ENCODE measurements at places on chromosomes 12 and 14.

DNA sequence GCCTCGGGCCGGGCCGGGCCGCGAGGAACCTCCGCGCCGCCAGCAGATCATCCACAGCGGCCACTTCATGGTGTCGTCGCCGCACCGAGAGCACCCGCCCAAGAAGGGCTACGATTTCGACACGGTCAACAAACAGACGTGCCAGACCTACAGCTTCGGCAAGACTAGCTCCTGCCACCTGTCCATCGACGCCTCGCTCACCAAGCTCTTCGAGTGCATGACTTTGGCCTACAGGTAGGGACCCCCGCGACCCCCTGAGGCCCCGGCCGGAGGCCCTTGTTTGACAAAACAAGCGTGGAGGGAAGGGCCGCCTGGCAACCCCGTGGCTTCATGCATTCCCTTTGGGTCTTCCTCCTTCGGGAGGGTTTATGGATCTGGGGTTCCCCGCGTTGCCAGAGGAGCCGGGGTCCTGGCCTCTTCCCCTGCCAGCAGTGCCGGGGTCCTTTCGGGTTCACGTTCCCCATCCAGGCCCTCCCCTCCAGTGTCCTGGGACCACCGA lies 526 bp downstream of the MLXIP start:
- no peak for DNase-seq

- DNase-seq, result no peak
Measured at GRCh38 chr14:64935508-64935907, 7.0 kb downstream of the GPX2 start.

GRCh38 chr12:111057701-111058425 lies 137.5 kb upstream of the MYL2 start:
- DNase-seq, result no peak

GRCh38 chr14:51792809-51793208 lies 67.6 kb upstream of the GNG2 start:
- no peak for DNase-seq
